ENCODE measurements at places on chromosomes 11 and 22. TPM values are rescaled to one million over a fixed set of nuclear protein-coding genes. Genes with fewer than 3 reads are reported as not detected.

Gene OR52I2
- total RNA-seq = not detected

Gene HEPHL1
- under 0.01 TPM for total RNA-seq

Gene KCNJ5
- total RNA-seq = not detected

Gene PLCB3
- 38.3 TPM for total RNA-seq

Gene SELENOM
- total RNA-seq = 390 TPM

Gene PRODH
- total RNA-seq = not detected

Gene CRYBA4
- not detected for total RNA-seq
